ENCODE measurements at places on chromosomes 7 and 10. TPM values are rescaled to one million over a fixed set of nuclear protein-coding genes. Genes with fewer than 3 reads are reported as not detected.

HOGA1 gene
- total RNA-seq: not detected

TMEM176A gene
- total RNA-seq: not detected

DNA sequence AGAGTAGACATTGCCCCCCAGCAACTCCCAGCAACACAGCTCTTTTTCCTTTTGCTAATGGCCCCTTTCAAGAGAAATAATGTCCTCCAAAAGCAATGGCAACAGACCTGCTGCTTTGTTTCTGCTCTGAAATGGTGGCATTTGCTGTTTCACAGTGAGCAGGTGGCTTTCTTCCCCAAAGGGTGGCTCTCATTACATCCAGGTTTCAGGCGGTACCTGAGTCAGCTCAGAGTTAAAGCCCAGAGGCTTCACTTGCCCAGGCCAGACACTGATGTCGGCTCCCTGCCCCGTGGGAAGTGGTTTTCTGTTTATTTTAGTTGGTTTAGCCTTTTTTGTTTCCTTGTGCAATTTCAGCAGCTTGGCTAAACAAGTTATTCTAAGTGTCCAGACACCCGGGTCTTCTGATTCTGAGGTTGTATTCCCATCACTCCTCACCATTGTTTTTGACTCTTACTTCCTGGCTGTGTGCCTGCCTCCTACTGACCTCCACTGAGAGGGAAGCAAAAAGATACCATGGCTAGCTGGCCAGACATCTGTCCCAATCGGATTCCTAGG is 7.8 kb upstream of the ATOH7 start:
- DNase-seq: no peak

DNA sequence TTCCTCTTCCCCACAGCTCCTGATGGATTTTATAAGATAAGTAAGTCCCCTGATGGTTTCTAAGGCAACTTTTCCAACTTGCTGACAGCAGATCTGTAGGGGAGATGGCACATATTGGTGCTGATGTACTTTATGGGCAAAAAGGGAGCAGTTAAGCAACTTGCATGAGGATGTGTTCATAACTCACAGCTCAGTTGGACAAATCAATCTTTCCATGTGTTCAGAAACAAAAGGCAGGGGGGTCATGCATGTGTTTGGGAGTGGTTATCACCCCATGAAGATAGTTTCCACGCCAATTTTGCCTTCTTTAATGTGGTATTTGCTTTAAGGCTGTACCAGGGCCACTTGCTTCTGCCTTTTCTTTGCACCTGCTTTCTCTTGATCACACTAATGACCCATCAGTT is 6.1 kb downstream of the RBM20 start:
- no peak for DNase-seq

DNA sequence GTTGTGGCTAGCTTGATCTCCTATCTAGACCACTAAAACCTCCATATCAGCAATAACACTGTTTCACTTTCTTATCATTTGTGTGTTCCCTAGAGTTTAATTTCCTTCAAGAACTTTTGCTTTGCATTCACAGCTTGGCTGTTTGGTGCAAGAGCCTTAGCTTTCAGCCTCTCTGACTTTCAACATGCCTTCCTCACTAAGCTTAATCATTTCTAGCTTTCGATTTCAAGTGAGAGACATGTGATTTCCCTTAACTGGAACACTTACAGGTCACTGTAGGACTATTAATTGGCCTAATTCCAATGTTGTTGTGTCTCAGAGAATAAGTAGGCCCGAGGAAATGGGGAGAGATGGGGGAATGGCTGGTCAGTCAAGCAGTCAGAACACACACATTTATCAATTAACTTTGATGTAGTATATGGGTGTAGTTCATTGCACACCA is 10.6 kb upstream of the BPGM start:
- DNase-seq: peak; percentile 75

DNA sequence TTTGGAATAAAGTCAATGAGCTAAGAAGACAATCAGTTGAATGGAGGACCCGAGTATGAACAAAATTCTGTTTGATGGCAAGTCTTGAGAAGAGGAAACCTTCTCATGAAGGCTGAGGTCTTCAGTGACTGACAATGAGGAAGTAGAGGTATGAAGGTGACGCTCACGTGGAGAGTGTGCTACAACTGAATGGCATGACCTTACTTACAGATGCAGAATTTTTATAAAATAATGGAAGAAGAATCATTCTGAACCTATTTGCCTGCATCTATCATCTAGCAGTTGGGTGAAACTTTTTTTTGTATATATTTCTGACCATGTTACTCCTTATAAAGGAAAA is 19.4 kb upstream of the SP4 start:
- DNase-seq: peak; percentile 8

- DNase-seq: no peak
Observed at GRCh38 chr7:54615537-54615936, 73.4 kb downstream of the VSTM2A start.

DNA sequence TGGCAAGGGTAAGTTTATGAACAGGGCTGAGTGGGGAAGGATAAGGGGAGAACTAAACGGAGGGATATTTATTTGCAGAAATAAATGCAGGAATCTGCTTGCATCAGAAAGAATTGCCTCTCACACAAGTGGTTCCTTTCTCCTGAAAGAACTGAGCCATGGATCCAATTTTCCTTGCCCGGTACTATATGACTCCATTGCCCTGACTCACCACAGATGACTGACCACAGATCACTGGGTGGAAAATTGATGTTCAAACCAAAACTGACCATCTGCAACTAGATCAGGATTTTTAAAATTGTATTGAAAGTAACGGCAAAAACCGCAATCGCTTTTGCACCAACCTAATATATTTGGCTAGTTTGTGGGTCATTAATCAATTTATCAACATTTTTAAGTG is 6.2 kb upstream of the MACC1 start:
- no peak for DNase-seq

FRMPD2 gene
- total RNA-seq: not detected

DNA sequence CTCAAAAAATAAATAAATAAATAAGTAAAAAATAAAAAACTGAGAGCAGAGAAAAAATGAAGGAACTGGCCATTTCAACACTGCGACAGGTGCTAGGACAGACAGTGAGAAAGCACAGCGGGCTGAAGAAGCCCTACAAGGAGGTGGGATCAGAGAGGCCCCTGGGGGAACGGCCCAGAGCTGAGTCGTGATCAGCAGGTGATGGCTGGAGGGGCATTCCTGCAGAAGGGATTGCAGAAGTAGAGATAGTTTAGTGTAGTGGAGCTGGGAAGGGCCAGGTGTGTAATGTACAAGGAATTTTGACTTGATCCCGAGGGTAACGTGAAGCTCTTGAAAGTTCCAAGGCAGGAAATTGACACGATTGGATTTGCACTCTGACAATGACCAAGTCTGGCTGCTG is 112.1 kb downstream of the CUL2 start:
- DNase-seq: no peak

DNA sequence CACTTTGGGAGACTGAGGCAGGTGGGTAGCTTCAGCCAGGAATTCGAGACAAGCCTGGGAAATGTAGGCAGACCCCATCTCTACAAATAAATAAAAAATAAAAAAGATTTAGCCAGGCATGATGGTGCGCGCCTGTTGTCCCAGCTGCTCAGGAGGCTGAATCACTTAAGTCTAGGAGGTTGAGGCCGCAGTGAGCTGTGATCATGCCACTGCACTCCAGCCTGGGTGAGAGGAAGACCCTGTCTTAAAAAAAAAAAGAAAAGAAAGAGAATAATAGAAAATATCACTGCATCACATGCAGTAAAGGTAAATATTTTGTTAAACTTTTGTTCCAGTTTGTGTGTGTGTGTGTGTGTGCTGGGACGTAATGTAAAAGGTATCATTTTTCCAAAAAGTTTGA is 3.0 kb downstream of the STRIP2 start:
- DNase-seq: no peak

DNA sequence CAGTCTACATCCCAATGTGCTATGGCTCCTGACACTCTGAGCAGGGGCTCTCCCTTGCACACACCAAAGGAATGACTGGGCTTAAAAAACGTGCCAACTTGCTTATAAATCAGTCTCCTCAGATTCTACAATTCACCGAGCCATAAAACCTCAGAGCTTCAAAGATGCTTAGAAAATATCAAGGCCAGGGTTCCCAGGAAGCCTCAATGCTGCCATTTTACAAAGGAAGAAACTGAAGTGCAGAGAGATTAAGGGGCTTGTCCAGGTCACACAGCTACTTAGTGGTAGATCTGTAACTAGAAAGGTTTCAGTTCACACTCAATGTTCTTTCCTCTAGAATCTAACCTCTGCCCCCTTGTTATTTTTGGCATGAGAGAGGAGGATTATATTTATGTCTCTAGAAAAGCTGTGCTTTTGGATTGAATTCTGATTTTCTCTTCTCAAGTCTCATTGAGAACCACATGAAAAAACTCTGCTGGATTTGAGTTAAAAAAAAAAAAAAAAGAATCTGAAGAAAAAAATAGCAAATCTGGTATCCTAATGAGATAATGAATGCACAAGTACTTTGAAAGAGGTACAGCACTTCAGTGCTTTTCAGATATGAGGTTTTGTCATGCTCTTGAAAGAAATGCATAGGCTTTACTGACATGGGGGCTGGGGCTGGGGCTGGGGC is 22.3 kb upstream of the TSPAN33 start:
- no peak for DNase-seq

UPK3BL1 gene
- total RNA-seq: 119 TPM

- no peak for DNase-seq
Observed at GRCh38 chr10:104804880-104805279, 163.8 kb downstream of the SORCS3 start.

- no peak for DNase-seq
Observed at GRCh38 chr7:90727412-90727811, 131.3 kb downstream of the CDK14 start.

LIPF gene
- not detected for total RNA-seq

ITGB8 gene
- 2.1 TPM for total RNA-seq

C10orf90 gene
- total RNA-seq: not detected

DNA sequence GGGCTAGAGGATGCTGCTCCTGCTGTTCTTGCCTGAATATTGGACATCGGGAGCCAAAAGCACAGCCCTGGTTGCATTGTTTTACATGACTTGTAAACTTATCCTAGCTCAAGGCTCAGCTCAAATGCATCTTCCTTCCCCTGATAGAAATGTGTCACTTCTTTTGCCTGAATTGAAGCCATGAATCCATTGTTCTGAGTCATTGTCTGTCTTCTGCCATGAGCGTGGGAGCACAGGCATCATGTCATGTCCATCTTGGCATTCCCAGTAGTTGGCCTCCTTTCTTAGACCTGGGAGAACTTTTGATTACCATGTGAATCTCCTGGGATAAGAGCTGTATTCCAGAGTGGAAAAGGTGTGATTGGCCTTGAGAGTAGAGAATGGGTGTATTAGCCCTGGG is 54.1 kb upstream of the OPN4 start:
- DNase-seq: no peak

DNA sequence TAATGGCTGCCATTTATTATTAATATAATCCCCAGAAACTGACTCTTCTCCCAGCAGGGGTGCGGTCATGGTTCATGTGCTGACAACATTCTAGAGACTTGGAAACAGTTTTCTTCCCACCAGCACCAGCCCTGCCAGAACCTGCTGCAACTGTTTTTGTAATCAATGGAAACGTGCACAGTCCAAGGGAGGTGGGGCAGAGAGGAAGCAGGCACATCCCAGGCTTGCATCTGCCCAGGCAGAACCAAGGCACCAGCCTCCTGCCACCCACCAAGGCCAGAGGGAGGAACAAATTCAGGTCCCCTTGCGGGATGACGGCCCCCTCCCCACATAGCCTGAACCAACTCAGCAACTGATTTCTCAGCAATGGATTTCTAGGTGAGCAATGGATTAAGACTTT is 119.0 kb downstream of the OAT start:
- no peak for DNase-seq

GRCh38 chr10:48656914-48657305 is 27.8 kb upstream of the WDFY4 start:
- DNase-seq: no peak

GRCh38 chr7:6571160-6571779 is 6.0 kb upstream of the ZDHHC4 start:
- no peak for DNase-seq

GRCh38 chr10:127283576-127283975 is 87.2 kb upstream of the INSYN2A start:
- no peak for DNase-seq

DNA sequence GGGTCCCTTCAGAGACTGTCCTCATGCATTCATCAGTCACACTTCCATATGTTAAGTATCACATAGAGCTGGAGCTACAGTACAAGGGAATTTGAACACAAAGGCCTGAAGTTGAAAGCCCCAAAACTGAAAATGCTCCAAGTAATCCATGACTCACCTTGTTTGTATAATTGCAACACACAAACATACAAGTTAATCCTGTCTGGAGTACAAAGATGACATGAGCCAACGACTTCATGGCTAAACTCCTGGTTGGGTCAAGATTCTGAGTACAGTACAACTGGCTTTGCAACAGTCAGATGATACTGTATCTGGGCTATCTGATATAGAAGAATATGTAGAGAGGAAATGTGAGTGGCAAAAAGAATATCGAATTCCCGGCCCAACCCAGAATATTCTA is 73.1 kb upstream of the AASS start:
- no peak for DNase-seq

DNA sequence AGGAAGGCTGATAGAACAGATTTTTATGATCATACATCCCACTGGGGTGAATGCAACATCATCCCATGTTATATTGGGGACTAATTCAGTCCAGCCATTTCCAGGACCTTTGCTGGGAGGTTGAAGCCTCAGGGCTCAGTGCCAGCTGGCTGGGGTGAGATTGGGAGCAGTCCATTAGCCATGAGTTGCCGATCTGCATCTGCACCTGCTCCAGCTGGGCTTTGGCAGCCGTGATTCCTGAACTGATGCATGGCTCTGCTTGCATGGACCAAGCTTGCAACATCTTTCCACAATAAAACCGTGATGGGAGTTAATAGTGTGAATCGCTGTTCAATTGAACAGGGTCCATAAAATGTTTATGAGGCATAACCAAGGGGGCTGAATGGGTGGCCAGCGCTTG is 346.9 kb downstream of the TYW1 start:
- no peak for DNase-seq

DNA sequence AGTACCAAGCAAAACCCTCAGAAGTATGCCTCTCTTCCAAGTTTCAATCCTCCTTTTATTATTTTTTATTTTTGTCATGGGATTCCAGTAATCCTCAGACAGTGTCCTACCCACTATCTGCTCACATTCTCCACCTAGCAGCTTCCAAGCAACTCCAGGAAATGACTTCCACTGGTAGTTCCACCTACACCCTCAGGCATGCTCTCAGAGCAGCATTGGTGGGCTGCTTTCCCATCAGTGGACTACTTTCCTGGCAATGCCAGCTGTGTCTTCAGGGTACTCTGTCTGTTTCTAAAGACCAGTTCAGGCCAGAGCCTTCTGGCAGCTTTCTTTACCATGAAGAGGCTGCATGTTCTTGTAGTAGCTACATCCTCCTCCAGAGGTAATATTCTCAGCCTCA is 244.0 kb downstream of the HGF start:
- DNase-seq: no peak

DNA sequence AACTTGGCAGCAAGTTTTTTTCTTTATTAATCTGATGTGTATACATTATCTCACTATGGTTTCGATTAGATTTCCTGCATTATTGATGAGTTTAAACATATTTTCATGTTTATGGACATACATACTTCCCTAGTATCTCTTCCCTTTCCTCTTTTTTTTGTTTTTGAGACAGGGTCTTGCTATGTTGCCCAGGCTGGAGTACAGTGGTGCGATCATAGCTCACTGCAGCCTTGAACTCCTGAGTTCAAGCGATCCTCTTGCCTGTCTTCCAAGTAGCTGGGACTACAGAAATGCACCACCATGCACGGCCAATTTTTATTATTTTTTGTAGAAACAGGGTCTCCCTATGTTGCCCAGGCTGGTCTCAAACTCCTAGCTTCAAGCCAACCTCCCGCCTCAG is 18.9 kb downstream of the BAZ1B start:
- DNase-seq: no peak

Measured in CD4-positive, CD25-positive, alpha-beta regulatory T cell (primary cell).